Retinal pigment epithelial cell (primary cell): ENCODE measurements at places on chromosomes 6 and 20.

DNA sequence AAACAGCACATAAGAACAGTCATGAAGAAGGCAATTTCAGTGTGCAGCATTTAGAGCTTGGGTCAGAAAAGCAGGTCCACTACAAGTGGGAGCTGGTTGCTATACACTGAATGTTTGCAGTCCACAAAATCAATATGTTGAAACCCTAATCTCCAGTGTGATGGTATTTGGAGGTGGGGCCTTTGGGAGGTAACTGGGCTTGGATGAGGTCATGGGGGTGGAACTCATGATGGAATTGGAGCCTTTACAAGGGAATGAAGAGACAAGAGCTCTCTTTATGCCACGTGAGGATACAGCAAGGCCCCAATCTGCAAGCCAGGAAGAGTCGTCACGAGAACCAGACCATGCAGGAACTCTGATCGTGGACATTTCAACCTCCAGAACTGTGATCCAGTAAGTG, 216.7 kb upstream of the SLC35B3 start:
- no peak for DNase-seq

- no peak for DNase-seq
These were observed 175.9 kb downstream of the ARID1B start for GRCh38 chr6:156953127-156953478.

GRCh38 chr6:139580592-139581484, 206.4 kb upstream of the CITED2 start:
- no peak for DNase-seq

- DNase-seq, result no peak
These were observed 391.7 kb upstream of the SPTLC3 start for GRCh38 chr20:12617076-12617475.

DNA sequence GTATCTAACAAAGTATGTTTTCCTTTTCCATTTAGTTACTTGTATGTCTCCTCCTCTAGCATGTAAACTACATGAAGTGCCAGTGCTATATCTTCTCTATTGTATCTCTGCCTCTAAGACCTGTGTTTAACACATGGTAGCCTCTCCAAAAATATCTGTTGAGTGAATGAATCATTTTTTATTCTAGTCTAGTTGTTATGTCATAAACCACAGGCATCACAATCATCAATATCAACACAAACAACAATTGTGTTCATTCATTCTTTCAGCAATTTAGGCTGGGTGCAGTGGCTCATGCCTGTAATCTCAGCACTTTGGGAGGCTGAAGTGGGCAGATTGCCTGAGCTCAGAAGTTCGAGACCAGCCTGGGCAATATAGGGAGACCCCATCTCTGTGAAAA, 111.6 kb upstream of the EYA4 start:
- no peak for DNase-seq

DNA sequence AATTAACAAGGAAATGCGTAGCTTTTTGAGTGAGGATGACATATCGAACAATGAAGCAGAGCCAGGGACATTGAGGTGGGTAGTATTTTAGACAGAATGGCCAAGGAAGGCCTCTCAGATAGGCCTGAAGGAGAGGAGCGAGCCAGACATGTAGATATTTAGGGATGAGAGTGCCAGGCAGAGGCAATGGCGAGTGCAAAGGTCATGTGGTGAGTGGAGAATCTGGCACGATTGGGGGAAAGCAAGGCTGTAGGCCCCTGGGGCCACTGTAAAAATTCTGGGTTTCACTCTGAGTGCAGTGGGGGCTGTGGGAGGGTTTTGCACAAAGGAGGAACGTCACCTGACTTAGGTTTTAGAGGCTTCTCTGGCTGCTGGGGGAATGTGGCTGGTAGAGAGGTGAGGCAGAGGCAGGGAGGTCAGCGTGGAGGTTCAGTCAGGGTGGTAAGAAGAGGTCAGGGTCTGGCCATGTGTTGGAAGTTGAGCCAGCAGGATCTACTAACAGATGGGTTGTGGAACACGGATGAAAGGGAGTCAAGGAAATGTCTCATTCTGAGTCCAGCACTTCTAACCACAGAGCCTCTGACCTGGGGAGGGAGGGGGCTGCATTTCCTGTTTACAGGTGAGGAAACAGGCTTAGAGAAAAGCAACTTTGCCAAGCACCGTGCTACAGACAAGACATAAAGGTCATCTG, 11.3 kb downstream of the SIRPA start:
- no peak for DNase-seq

DNA sequence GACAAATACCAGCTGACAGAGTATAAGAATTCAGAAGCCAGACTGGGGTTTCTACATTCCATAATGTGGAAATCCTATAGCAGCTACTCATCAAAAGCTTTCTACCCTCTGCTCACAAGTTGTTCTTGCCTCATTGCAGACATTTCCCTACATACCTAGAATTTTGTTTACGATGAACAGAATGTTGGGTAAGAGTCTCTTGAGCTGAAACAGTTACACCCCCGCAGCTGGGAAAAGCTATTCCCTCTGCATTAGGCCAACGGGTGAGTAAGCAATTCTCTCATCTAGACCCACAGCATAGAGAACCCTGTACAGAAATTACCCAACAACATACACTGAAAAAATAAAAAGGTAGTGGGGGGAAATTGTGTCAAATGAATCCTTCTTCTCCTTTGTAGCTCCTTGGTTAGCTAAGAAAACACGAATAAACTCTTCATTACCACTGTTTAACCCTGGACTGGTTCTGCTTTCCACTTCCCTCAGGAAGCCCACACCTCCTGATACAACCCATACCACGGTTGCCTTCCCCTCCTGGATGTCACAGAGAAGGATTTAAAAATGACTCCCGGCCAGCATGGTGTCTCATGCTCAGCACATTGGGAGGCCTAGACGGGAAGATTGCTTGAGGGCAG, 215.0 kb upstream of the SHLD1 start:
- peak; percentile 29 for DNase-seq

GRCh38 chr6:87393026-87393622, 14.6 kb upstream of the CFAP206 start:
- peak; percentile 31 for DNase-seq

- no peak for DNase-seq
These were observed 12.9 kb downstream of the TPMT start for GRCh38 chr6:18141805-18142590.
